ENCODE measurements at places on chromosomes 4 and X. TPM values are rescaled to one million over a fixed set of nuclear protein-coding genes. Genes with fewer than 3 reads are reported as not detected.

FRG2 gene
- total RNA-seq, result not detected

HHIP gene
- total RNA-seq, result not detected

UGT2B7 gene
- total RNA-seq, result not detected

DNA sequence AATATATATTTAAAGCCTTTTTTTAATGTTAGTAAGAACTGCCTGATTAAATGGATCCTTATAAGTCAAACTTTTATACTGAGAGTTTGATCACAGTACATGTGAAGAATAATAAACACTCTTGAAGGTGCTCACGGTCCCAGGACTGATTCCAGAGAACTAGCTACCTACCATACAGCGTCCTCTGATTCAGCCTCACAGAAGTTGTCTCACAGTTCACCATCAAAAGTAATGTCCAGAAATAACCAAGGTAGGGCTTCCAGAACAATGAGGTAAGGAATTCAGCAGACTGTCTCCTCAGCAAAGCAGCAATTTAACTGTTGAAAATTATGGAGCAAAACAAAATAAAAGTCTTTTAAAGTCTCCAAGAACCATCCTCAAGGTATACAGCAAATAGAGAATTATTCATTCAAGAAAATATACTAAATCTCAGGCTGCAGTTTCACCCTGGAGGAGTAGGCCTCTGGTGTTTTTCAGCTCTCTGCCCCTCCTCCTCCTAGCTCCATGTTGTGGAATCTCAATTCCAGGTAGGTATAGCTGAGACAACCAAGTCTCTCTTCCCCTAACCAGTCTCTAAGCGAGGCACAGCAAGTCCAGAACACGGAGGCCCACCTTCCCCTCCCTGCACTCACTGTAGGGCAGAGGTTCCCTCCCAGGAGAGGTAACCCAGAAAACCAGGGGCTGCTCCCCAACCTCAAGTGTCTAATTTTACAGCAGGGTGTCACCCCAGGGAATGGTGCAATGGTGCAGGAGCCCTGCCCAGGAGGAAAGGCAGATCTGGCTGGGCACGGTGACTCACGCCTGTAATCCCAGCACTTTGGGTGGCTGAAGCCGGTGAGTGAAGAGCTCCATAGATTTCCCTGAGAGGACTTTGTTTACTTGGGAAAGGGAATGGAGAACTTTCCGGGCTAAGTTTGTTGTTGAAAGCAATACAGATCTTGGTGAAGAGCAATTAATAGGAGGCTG, 28.6 kb downstream of the FAM241A start:
- no peak overlapping the region for H3K4me3 ChIP-seq
- H3K27ac ChIP-seq, result no peak overlapping the region
- H3K4me1 ChIP-seq, result peaks cover 38% of the 10 kb centered on the region
- H3K27me3 ChIP-seq, result no peaks in the 10 kb centered on the region

Data from naive thymus-derived CD8-positive, alpha-beta T cell (primary cell).